Lung microvascular endothelial cell (primary cell): ENCODE measurements at places on chromosomes 6 and 20. TPM values are rescaled to one million over a fixed set of nuclear protein-coding genes. Genes with fewer than 3 reads are reported as not detected.
A peak's percentile ranks its signal among the peaks of the same experiment; 100 is the strongest.

GRCh38 chr6:113361014-113361645, 496.0 kb upstream of the MARCKS start:
- no peak for DNase-seq

Gene WFDC10B
- not detected in 2 replicates for total RNA-seq

Gene SLA2
- total RNA-seq, result not detected in 2 replicates

GRCh38 chr6:90425161-90425641, 128.6 kb upstream of the BACH2 start:
- DNase-seq, result no peak

GRCh38 chr6:56877922-56878321, 77.0 kb upstream of the BEND6 start:
- DNase-seq, result no peak

- DNase-seq, result no peak
Measured at GRCh38 chr6:152598421-152598820, 38.7 kb downstream of the SYNE1 start.

DNA sequence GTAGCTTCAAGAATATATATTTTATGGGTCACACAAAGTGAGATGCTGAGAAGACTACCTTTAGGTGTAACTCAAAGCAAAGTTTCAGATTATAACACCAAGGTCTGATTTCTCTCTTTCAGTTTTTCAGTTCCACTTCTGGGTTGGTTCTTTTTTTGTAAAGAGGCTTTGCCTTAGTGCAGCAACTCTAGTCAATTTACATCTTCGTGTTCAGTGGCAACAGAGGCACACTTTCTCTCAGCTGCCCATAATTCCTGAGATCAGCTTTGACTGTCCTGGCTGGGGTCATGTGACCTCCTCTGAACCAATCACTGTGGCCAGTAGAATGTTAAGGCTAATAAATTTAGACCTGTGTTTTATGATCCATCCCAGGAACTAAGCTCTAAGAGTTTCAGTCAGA, 120.2 kb downstream of the TINAG start:
- DNase-seq, result no peak

Gene FAM209B
- total RNA-seq, result not detected in 2 replicates

GRCh38 chr20:11738852-11739251, 178.8 kb upstream of the BTBD3 start:
- no peak for DNase-seq

Gene CST7
- not detected in 2 replicates for total RNA-seq

- DNase-seq, result no peak
Measured at GRCh38 chr6:108078191-108078590, 3.6 kb upstream of the OSTM1 start.

- peak; percentile 23 for DNase-seq
Measured at GRCh38 chr6:145736661-145737144, 1.4 kb upstream of the EPM2A start.

GRCh38 chr20:36084897-36085613, 69.5 kb upstream of the EPB41L1 start:
- peak; percentile 22 for DNase-seq

DNA sequence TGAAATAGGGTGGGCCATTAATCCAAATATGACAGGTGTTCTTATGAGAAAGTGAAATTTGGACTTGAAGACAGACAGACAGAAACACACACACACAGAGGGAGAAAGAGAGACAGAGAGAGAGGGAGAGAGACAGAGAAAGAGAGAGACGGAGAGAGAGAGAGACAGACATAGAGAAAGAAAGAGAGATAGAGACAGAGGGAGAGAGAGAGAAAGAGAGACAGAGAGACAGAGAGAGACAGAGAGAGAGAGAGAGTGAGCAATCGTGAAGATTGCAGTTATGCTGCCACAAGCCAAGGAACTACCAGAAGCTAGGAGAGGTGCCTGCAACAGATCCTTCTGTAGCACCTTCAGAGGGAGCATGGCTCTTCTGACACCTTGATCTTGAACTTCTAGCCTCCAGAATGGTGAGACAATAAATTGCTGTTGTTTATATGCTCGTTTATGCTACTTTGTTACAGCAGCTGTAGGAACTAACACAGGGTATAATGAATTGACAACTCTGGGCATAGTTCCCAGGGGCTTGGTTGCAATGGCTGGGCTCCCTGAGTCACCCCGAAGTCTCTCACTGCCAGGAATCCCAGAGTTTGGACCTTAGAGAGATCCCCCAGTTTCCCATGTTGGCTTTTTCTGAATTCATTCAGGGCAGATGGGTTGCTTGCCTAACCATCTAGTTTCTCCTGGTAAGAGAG, 44.7 kb upstream of the ECI2 start:
- no peak for DNase-seq

Gene HUS1B
- 0.22 and 0.79 TPM in 2 replicates for total RNA-seq

DNA sequence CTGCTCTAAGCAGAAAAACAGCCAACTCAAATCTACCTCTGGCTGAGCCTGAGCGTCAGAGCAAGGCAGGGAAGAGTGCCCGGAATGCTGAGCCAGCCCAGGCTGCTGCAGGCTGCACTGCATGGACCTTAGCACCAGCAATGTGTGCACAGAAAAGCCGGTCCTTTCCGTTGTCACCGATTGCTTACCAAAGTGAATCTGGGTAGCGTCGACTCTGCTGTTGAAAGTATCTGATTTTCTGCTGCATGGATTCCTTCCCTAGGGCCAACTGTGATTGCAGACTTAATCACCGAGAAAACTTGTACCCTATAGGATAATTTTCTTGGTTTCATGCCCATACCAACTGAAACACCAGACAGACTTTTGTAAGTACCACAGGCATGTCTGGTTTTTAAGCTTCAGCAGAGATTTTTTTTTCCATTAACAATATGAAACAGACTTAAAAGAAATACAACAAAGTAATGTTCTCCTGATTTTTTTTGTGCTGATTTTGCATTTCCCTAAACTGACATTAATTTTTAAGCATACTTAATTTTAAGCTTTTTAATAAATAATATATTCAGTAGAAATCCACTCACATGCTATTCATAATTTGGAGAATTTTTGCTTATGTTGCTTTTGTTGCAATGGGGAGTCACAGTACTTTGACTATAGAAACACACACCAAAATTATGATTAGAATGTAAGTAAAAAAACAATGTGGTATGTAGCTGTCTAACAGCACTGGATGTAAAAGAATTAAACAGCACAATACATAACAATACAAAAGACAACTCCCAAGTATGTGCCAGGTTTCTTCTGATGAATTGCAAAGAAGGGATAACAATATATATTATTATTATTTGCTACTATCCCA, 218.0 kb downstream of the THBS2 start:
- no peak for DNase-seq

- DNase-seq, result peak; percentile 56
Measured at GRCh38 chr6:7727946-7728854, 2.3 kb downstream of the BMP6 start.

Gene MLN
- total RNA-seq, result not detected in 2 replicates

GRCh38 chr20:59630526-59630925, 26.2 kb downstream of the PHACTR3 start:
- DNase-seq, result no peak

Gene ABHD16A
- 41.2 and 69.8 TPM in 2 replicates for total RNA-seq

Gene IL17F
- total RNA-seq, result not detected in 2 replicates

GRCh38 chr6:66264376-66264775, 557.4 kb upstream of the EYS start:
- DNase-seq, result no peak

Gene EYS
- under 0.01 TPM in 1 of 2 replicates, not detected in the other for total RNA-seq

- DNase-seq, result no peak
Measured at GRCh38 chr20:53985150-53985518, 85.3 kb downstream of the BCAS1 start.

DNA sequence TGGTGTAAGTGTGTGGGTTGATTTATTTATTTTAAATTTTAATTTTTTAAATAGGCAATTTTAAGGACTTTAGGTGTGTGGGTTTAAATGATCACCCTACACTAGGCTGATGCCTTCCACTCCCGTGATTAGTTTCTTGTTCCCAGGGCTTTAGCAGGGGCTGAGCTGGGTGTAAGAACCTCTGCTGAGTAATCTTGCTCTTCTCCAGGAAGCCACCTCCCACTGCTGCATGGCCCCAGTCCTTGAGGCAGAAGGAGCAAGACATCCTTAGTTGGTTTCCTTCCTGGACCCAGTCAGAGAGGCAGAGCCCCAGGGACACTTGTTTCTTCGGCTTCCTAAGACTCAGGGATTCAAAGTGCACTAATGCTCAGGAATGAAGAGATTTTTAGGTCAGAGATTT, 19.8 kb upstream of the CDC5L start:
- DNase-seq, result no peak

Gene NCOA3
- 21.4 and 26.8 TPM in 2 replicates for total RNA-seq

DNA sequence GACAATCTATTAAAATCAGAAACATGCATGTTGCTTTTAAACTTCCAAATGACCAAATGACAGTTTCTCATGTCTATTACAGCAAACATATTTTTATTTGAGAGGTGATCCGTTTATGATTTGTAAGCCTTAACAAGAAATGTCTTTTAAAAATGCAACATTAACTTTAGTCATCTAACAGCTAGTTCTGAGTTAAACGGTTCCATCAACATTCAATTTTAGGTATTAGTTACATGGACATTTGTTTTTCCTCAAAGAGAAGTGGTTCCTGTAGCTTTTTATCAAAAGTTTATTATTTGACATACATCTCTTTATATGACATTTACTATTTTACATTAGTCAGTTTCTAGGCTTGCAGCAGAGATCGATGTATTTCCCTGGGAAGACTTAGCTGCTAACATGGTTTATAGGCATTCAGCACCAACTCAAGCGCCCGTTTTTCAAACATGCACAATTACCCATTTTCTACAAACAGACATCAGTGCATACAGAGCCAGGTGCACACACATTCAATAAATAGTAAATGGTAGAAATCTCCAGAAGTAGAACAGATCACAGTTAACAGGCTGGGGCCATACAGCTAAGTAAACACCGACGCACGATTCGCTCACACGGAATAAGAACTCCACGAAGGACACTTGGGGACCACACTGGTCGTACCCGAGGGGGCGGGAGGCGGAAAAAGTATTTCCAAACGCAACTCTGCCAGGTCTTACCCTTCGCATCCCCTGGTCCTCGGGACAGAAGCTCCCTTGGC, 882 bp downstream of the CNR1 start:
- DNase-seq, result no peak

DNA sequence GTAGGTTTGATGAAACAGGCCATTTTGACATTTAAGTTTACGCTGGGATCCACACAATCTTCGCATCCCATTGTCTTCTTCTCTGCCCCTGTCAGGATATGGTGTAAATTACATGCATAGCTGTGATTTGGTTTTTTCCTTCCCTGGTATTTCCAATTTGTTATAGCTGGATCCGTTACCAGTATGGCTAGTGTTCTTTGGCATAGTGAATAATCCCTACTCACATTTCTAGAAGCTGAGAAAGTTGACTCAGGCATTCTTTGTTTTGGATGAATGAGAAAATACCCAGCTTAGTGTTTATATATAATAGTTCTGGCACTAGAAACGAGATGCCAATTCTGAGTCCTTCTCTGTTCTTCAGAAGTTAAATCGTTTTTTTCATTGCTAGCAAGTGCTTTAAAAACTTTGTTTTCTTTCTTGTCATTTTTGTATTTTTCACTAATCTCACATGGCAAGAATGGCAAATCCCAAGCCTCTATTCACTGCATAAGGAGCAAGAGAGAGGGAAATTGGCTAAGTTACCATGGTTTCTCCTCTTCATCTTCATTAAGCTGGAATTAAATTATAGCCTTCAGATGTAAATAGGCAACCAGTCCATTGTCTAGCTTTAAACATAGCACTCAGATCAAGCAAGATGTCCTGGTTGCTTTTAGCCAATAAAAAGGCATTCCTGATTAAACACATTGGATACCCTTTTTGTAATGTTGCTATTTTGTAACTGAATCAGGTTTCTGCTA, 91.9 kb upstream of the LAMP5 start:
- DNase-seq, result no peak
